Thyroid gland (tissue), 4 donors: ENCODE measurements at places on chromosomes 13 and 19. TPM values are rescaled to one million over a fixed set of nuclear protein-coding genes. Genes with fewer than 3 reads are reported as not detected.
A peak's percentile ranks its signal among the peaks of the same experiment; 100 is the strongest.

DNA sequence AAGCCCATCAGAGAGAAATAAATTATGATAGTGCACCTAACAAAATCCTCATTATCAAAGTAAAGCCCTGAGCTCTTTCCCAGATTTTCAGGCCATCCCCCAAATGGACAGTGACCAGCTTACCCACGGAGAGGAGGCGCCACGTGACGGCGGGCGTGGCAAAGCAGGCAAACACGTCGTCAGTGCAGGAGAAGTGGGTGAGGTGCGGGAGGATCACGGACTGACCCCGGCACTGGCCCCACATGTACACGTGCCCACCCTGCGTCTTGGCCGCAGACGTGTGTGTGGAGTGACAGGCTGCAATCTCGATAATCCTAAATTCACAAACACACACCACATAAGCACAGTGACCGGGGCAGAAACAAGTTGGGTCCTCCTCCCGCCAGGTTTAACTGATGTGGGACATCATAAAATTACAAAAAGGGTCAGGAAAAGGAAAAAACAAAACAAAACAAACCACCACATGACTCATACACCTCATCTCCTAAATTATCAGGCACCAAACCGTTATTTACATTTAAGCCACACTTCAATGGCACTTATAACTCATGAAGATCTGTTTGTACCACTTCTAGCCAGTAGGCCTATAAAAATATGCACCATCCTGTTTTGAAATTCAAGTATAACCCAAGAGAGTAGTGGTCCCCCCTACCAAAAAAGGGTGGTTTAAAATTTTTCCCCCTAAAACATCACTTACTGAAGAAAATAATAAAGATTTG, 30.1 kb downstream of the RCBTB2 start:
- no peaks in the 10 kb centered on the region for H3K4me1 ChIP-seq
- H3K27ac ChIP-seq, result no peak overlapping the region
- H3K27me3 ChIP-seq, result no peaks in the 10 kb centered on the region
- no peak for DNase-seq
- no peak overlapping the region for H3K4me3 ChIP-seq

DNA sequence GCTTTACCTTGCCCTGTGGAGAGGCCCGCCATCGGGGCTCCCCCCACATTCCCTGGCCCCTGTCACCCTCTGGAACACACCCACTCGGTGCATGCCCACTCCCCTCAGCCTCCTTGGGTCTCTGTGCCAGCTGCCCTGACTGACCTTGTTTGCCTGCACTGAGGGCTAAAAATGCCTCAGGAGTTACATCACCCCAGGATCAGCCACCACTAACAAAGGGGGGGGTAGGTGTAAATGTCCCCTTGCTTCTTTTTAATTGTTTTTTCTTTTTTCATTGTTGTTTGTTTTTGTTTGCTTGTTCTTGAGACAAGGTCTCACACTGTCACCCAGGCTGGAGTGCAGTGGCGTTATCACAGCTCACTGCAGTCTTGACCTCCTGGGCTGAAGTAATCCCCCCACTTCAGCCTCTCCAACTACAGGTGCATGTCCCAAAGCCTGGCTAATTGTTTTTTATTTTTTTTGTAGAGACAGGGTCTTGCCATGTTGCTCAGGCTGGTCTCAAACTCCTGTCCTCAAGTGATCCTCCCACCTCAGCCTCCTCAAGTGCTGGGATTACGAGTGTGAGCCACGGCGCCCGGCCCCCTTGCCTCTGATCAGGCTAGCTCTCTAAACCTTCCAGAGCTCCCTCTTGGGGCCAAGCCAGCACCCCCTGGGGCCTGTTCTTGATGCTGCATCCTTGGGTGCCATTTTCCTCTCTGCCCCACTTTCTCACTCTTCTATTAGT, 297.1 kb downstream of the UQCRFS1 start:
- H3K4me1 ChIP-seq, result no peaks in the 10 kb centered on the region
- H3K36me3 ChIP-seq, result no peaks in the 10 kb centered on the region
- H3K27me3 ChIP-seq, result no peaks in the 10 kb centered on the region
- no peak overlapping the region for H3K27ac ChIP-seq

- H3K27me3 ChIP-seq, result no peaks in the 10 kb centered on the region
- no peak overlapping the region for H3K27ac ChIP-seq
- H3K4me3 ChIP-seq, result no peak overlapping the region
- no peaks in the 10 kb centered on the region for H3K4me1 ChIP-seq
- no peak for DNase-seq
These were observed 26.9 kb downstream of the UFM1 start for GRCh38 chr13:38376546-38376945.

- H3K4me3 ChIP-seq, result no peak overlapping the region
- H3K27me3 ChIP-seq, result no peaks in the 10 kb centered on the region
- no peaks in the 10 kb centered on the region for H3K36me3 ChIP-seq
- peak overlapping the region; percentile 77 for H3K27ac ChIP-seq
- DNase-seq, result peak; percentile 93
These were observed 24.5 kb upstream of the LPAR6 start for GRCh38 chr13:48437371-48437770.

DNA sequence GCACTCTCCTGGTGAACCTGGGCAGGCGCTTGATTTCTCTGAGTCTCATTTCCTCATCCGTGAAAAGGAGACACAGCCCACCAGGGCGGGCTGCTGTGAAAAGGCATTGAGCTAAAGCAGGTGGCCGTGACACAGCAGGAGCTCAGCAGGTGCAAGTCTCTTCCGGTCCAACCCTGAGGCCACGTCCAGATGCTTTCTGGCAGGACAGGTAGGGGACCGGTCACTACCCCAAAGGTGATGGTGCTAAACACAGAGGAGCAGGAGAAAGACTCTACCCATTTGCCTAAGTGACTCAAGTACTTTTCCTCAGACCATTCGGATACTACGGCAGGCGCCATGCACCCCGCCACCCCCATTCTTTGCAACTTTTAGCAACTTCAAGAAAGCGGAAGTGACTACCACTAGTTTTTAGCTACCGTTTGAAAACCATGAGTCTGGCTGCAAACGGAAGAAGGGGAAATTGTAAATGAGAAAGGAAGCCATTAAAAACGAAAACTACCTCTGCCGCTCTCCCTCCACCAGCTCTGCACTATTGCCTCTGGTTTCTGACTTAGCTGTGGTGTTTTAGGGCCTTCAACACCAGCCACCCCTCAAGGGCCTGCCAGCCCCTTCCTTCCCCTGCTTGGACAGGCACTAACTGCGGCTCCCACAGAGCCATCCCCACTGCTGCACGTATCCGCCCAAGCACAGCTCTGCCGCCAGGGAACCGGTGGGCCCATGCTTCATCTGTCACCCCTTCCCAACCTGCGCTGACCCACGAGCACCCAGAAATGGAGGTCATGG, 4.8 kb downstream of the PPP6R1 start:
- no peaks in the 10 kb centered on the region for H3K36me3 ChIP-seq
- no peak for DNase-seq
- H3K4me3 ChIP-seq, result no peak overlapping the region
- H3K27me3 ChIP-seq, result no peaks in the 10 kb centered on the region
- H3K27ac ChIP-seq, result no peak overlapping the region

DNA sequence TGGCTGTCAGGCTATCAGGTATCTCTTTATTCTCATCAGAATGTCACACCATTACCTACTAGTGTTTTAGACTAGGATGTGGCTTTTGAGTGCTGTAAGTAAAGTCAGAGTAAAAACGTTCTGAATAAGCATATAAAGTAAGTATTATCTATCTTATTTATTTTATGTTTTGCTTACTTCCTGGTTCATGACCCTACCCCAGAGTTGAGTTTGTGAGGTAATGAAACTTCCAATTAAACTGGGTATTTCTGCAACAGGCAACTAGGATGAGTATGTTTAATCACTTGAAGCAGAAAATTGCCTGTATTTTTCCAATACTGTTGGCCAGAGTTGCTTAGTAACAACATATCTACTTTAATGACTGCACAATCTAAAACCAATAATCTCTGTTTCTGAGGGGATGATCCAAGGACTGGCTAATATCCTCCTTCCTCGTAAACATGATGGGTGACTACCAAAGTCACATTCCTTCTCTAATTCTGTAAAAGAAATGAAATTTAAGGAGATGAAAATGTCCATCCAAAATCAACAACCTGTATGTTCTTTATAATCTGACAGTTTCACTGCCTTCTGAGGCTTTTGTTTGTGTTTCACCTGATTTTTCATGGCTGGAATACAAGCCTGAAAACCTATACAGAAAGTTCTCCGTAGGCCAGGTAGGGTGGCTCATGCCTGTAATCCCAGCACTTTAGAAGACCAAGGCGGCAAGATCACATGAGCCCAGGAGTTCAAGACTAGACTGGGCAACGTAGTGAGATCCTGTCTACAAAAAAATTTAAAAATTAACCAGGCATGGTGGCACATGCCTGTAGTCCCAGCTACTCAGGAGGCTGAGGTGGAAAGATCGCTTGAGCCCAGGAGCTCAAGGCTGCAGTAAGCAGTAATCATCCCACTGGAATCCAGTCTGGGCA, 83.1 kb downstream of the ABCC4 start:
- no peak overlapping the region for H3K4me3 ChIP-seq
- DNase-seq, result no peak
- H3K27me3 ChIP-seq, result no peaks in the 10 kb centered on the region
- H3K27ac ChIP-seq, result no peak overlapping the region
- H3K36me3 ChIP-seq, result no peaks in the 10 kb centered on the region
- no peaks in the 10 kb centered on the region for H3K4me1 ChIP-seq

DNA sequence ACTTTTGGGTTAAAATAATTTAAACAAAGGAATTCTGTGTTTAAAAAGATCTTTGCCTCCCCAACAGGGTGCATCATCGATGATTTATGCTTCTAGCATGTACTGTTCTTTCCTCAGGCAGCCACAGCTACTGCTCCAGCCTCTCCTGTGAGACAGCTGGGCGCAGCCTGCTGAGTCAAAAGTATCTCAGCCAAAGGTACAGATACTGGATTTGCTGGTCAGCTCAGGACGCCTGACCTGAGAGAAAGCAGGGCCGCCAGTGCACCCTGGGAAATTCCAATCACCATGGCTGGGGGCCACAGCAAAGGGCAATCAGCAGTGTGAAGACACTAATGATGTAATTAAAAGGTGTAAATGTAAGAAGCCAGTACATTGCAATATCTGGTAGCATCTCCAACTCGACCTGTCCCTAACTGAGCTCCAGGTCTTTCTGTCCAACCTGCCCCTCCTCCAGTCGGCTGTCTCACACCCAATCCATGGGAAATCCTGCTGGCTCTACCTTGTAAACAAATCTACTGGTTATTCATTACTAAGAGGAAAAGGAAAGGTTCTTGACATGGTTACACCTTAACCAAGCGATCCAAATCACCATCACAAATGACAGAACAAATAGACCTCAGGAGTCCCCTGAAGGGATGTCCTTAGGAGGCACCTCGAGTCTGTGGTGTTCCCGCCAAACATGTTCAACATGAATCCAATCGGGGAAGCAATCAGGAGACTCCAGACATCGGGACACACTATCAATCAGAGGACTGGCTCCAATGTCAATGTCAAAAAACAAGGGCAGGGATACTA, 7.3 kb downstream of the OPA3 start:
- no peak overlapping the region for H3K4me3 ChIP-seq
- H3K27ac ChIP-seq, result no peak overlapping the region
- no peak for DNase-seq
- H3K27me3 ChIP-seq, result no peaks in the 10 kb centered on the region
- no peaks in the 10 kb centered on the region for H3K36me3 ChIP-seq
- no peaks in the 10 kb centered on the region for H3K4me1 ChIP-seq

DNA sequence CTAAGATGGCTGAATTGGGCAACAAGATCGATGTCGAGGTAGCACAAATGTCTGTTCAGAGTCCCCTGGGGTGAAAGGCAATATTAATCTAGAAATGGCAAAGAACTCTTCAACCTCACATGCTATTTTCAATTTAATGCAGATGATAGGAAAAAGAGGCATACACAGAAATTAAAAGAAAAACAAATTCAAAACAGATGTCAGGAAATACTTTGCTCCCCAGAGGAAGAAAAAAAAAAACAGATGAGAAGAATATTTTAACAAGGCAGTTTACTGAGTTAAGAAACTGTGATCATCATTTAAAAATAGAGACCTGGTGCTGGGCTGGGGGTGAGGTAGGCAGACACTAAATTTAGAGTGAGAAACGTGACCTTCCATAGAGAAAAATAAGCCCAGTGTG, 421.9 kb upstream of the ARGLU1 start:
- no peak for DNase-seq
- H3K4me1 ChIP-seq, result no peaks in the 10 kb centered on the region
- no peaks in the 10 kb centered on the region for H3K27me3 ChIP-seq
- no peak overlapping the region for H3K4me3 ChIP-seq
- no peaks in the 10 kb centered on the region for H3K36me3 ChIP-seq

DNA sequence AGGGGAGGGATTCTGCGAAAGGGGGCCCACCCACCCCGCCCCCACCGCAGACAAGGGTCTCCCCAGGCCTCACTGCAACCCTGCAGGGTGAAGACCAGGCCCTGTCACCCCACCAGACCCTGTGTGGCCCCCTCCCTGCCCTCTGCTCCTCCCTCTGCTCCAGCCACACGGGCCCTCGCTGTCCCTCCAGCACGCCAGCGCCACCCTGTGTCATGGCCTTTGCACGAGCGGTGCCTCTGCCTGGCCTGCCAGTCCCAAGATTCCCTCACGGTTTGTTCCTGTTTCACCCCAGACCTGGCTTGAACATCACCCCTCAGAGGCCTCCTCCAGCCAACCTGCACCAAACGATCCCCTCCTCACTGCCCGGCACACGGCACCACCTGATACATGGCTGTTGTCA, 27.3 kb downstream of the PIP5K1C start:
- no peak for DNase-seq
- peak overlapping the region; percentile 95 for H3K27ac ChIP-seq
- H3K27me3 ChIP-seq, result no peaks in the 10 kb centered on the region
- H3K4me1 ChIP-seq, result peaks cover 6% of the 10 kb centered on the region

- H3K4me3 ChIP-seq, result no peak overlapping the region
- H3K27ac ChIP-seq, result no peak overlapping the region
- DNase-seq, result no peak
- no peaks in the 10 kb centered on the region for H3K36me3 ChIP-seq
- peaks cover 12% of the 10 kb centered on the region for H3K4me1 ChIP-seq
- peaks cover 46% of the 10 kb centered on the region for H3K27me3 ChIP-seq
These were observed 14.0 kb downstream of the CDX2 start for GRCh38 chr13:27955014-27955591.

DNA sequence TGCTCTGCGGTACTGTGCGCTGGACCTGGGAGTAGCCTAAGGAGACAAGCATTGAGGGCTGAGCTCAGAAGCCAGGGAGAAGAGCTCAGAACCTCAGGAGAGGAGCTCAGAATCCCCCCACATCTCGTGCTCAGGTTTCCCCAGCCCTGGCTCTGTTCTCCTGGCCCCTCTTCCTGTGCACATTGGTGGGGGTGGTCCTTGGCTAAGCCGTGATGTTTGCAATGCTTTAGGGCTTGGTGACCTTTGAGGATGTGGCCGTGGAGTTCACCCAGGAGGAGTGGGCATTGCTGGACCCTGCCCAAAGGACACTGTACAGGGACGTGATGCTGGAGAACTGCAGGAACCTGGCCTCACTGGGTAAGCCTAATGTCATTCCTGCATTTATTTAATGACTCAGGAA, 6.6 kb downstream of the ZNF557 start:
- DNase-seq, result no peak
- no peaks in the 10 kb centered on the region for H3K27me3 ChIP-seq
- H3K36me3 ChIP-seq, result peaks cover 96% of the 10 kb centered on the region

GRCh38 chr19:11986754-11987153, 21.9 kb downstream of the ZNF763 start:
- H3K27me3 ChIP-seq, result no peaks in the 10 kb centered on the region
- H3K4me3 ChIP-seq, result no peak overlapping the region
- no peak for DNase-seq
- H3K27ac ChIP-seq, result no peak overlapping the region
- H3K36me3 ChIP-seq, result no peaks in the 10 kb centered on the region
- H3K4me1 ChIP-seq, result no peaks in the 10 kb centered on the region

GRCh38 chr19:35905178-35905727, 2.8 kb downstream of the TYROBP start:
- H3K4me1 ChIP-seq, result peaks cover 21% of the 10 kb centered on the region
- no peak overlapping the region for H3K4me3 ChIP-seq
- no peaks in the 10 kb centered on the region for H3K36me3 ChIP-seq
- no peak for DNase-seq
- no peak overlapping the region for H3K27ac ChIP-seq

LIN7B gene
- 17.7 TPM for total RNA-seq

C5AR2 gene
- 3.8 TPM for total RNA-seq
